Progenitor cell of endocrine pancreas (in vitro differentiated cells): ENCODE measurements at places on chromosomes 7 and 10.

DNA sequence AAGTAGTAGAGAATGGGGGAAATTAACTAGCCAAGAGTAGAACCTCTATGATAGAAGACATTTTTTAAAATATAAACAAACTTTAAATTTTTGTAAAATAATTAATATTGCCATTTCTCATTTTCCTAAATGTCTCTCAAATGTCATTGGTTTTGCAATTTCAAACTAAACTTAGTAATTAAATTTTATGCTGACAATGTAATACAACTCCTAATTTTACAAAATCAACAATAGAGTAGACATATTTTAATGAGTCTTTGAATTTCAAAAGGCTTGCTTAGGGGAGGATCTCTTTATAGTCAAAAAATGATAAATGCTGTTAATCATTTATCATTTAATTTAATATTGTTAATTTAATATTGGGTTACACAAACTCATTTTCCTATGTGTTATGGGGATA lies 81.8 kb downstream of the ZWINT start:
- no peak for DNase-seq

- DNase-seq = no peak
Measured at GRCh38 chr10:94042001-94042833, 48.5 kb downstream of the PLCE1 start.

- DNase-seq = no peak
Measured at GRCh38 chr7:27164367-27165088, 809 bp downstream of the HOXA9 start.

DNA sequence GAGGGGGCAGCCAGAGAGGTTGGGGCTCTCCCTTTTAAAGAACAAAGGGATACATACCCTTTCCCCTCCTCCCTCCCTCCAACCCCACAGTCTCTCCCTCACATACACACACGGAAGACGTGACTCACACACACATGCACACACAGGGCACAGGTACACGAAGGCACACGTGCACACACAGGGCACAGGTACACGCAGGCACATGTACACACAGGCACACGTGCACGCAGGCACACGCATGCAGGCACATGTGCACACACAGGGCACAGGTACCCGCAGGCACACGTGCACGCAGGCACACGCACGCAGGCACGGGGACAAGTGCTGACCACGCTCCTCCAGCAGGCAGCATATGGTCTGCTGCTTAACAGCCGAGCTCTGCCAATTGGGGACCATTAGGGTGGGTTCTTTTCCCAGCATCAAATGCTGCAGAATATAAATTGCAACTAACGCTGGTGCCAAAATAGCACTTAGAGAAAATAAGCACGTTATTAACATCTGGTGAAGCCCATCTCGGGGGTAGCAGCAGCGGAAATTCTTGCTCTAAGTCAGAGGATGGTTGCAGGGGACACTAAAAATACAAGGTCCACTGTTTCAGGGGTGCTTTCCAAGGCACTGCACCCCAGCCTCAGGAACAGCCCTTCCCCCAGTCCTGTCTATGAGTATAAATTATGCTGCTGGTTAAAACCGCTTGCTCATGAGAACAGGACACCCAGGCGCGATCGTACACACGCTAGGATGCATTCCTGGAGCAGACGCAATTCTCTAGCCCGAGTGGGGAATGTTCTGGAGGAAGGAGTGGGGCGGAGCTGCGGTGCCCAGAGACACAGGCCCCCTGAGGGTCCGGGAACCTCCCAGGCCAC lies 55.2 kb upstream of the TNRC18 start:
- no peak for DNase-seq

- no peak for DNase-seq
Measured at GRCh38 chr7:92460109-92460508, 12.8 kb downstream of the GATAD1 start.

- no peak for DNase-seq
Measured at GRCh38 chr10:70803775-70804420, 11.8 kb upstream of the SGPL1 start.

DNA sequence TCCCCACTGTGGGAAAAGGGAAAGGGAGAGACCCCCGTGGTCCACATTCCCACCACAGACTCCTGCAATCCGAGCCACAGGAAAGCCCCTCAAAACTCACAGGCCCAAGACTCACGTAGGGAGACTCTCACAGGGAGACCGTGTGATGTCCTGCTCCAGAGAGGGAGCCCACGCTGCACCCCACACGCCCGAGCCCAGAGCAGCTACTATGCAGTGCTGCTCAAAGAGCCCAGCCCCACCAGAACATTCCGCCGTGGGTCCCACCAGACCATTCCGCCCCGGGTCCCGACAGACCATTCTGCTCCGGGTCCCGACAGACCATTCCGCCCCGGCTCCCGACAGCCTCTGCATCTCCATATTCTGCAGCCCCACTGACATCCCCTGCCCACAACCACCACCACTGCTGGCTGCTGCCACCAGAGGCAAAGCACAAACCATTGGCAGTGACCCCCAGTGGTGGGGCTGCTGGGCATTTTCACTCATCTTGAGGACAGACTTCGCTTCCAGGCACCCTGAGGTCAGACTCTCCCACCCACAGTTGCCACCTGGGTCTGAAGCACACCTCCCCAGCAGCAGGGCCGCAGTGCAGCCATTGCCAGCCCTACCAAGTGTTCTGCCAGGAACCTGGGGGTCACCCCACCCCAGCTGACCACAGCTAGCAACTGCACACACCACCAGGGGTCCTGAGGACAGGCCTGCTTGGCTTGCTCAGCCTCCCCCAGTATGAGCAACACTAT lies 625.4 kb upstream of the FOXK1 start:
- no peak for DNase-seq

- no peak for DNase-seq
Measured at GRCh38 chr7:55056577-55057480, 38.0 kb downstream of the EGFR start.

DNA sequence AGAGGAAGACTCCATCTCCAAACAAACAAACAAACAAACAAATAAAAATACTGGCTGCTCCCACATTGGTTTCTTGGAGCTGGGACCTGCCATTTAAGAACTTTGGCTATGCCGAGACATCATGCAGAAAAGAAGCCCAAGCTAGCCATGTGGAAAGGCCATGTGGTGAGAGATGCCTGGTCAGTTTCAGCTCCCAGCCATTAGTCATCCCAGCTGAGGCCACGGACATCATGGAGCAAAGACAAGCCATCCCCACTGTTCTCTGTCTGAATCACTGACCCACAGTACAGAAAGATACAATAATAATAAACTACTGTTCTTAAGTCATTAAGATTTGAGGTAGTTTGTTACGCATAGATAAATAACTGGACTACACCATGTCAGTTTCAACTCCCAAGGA lies 70.0 kb upstream of the PCBD1 start:
- DNase-seq = no peak

GRCh38 chr7:158910254-158911053 lies 54.1 kb downstream of the DYNC2I1 start:
- no peak for DNase-seq

DNA sequence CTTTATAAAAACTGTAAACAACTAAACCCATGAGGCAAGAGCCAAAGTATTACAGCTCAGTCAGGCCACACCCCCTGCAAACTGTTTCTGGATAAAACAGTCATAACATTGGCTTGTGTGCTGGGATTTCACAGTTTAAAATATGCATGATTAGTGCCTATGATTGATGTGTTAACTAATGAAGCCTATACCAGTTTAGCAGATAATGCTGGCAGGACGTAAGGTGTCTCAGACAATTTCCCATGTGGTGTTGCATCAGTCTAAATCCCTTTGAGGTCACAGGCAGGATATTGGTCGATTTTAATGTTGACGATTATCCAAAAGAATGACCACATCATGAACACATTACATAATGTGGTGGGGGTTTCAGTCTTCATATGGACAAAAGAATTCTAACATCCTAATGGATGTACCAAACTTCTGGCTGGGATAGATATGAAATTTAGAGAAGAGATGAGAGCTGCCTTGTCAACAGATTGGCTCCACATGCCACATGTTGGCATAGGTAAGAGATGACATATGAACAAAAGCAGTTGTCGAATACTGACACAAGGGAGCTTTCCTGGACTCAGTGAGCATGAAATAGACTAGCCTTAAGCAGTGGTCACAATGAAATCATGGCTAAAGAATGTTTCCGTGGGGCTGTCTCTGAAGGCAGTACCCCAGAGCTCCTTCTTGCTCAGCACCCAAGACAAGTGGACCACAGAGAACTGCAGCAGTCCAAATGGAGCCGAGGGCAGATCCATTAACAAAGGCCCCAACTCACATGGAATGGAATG lies 445.6 kb downstream of the GFRA1 start:
- DNase-seq = no peak

DNA sequence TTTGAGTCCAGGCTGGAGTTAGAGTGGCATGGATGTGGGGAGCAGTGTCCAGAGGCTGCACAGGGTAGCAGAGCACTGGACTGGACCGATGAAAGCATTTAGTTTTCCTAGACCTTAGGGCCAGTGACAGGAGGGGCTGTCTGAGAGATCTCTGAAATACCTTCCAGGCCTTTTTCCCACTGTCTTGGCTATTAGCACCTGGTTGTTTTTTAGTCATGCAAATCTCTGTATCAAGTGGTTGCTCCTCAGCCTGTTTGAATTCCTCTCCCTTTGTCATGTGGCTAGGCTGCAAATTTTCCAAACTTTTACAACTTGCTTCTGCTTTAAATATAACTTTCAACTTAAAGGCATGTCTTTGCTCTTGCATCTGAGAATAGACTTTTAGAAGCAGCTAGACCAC lies 504.3 kb upstream of the VSTM2A start:
- no peak for DNase-seq

DNA sequence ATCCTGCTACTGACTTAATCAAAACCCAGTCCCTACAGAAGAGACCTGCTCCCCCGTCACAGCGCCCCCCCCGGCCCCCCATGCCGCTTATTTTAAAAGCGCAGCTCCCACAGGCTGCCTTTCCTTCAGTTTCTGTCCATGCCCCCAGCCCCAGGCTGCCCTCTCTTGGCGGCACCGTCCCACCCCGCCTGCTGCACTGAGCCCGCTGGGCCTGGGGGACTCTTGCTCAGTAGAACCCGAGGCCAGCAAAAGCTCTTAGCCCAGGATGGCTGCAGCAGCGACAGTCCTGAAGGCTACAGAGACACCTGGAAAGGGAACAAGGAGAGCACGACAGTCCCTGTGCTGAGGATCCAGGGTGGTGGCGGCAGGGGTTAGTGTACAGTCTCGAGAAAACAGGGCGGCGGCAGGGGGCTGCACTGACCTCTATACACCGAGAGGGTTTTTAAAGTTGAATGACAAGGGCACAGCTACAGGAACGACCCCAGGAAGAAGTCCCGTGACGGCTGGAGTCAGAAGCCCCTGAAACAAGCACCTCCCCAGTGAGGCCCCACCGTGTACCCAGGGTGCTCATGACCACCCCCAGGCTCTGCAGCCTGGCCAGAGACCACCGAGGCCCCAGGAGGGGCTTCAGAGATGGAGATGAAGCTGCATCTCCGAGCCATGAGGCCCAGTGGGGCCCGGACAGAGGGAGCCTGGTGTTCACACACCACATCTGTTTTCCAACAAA lies 54.4 kb downstream of the ZRANB1 start:
- peak; percentile 6 for DNase-seq

- DNase-seq = no peak
Measured at GRCh38 chr10:78937800-78938694, 130.7 kb upstream of the ZMIZ1 start.

DNA sequence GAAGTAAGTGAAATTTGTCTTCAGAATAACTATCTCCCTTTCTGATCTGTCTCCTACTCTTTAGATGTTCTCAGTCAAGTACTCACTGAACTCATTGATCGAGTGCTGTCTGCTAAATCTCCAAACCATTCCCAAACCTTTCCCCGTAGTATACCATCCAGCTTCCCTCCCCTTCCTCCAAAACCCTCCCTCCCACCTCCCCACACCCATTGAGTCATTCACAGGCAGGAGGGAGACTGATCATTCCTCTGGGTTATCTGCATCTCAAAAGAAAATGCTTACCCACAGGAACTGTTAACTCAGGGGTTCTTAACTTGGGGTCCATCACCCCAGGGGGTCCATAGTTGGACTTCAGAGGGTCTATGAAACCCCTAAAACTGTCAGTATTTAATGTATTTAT lies 37.4 kb downstream of the GOT1 start:
- DNase-seq = no peak

- DNase-seq = no peak
Measured at GRCh38 chr7:71987200-71987767, 424.9 kb downstream of the CALN1 start.

DNA sequence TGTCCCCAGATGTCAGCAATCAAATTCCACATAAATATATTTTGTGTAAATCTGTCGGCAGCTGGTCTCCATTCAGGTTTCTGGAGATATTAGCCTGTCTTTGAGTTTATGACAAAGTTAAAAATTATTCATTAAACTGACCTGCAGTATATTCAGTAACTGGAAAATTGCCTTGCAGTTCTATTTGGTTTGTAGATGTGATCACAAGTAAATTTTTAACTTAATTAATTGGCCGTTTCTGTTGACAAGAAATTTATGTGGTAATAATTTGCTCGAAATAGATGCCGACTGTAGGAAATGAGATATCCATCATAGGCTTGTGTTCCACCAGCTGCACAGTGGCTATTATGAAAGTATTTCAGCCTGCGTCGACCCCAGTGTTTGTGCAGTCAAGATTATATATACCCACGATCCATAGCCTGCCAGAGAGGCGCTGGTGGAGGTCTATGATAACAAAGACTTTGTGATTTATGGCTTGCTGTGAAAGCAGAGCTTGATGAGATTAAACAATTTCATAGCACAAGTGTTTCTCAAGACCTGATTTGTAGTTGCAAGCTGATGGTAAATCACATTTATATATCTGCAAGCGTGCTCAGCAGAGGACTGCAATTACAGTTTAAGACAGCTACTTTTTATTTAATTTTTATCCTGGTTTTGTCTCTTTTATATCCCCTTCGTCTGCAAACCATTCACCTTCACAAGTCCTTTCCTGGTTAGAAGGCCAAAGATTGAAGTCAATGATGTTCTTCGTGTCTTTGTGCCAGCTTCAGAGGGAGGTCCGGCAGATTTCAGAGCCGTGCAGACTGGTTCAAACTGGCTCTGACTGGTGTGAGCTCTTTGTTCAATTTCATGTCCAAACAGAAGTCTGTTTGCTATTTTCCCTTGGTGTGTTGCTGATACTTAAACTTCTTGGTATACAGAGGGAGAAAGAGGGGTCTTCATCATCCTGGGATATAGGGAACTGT lies 850.9 kb downstream of the LRMDA start:
- no peak for DNase-seq

DNA sequence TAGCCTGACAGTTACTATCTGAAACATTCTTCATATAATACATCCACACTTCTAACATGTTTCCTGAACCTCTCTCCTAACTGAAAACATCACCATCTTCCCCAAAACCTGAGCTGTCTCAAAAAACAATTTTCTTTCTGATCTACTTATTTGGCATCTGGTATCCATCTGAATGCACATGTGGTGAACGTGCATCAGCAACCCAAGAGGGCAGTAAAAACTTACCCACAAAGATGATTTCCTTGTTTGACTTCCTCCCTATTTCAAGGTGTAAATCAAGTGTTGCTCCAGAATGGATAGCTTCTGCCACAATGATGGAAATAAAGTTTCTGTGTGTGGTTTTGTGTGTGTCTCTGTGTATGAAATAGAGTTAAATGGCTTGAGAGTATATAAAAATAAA lies 500.4 kb downstream of the MAGI2 start:
- DNase-seq = no peak
